ENCODE measurements at places on chromosomes 2 and 18. TPM values are rescaled to one million over a fixed set of nuclear protein-coding genes. Genes with fewer than 3 reads are reported as not detected.

The ST6GAL2 gene
- total RNA-seq = 21.9 TPM

The ANO7 gene
- total RNA-seq = 2.2 TPM

The XDH gene
- 0.96 TPM for total RNA-seq

The RTP5 gene
- not detected for total RNA-seq

The ANKRD30BL gene
- total RNA-seq = not detected

The MFSD2B gene
- 0.20 TPM for total RNA-seq

The TUBB8B gene
- not detected for total RNA-seq

The ACTR1B gene
- 46.8 TPM for total RNA-seq

The IL18R1 gene
- 0.72 TPM for total RNA-seq

The ARMC9 gene
- total RNA-seq = 16.3 TPM

The TUBA4B gene
- total RNA-seq = 0.33 TPM

The TNS1 gene
- total RNA-seq = 21.4 TPM
